ENCODE measurements at places on chromosomes 5 and 9. TPM values are rescaled to one million over a fixed set of nuclear protein-coding genes. Genes with fewer than 3 reads are reported as not detected.

GRCh38 chr5:100647461-100648230 lies 112.5 kb downstream of the FAM174A start:
- DNase-seq, result peak; percentile 77

DNA sequence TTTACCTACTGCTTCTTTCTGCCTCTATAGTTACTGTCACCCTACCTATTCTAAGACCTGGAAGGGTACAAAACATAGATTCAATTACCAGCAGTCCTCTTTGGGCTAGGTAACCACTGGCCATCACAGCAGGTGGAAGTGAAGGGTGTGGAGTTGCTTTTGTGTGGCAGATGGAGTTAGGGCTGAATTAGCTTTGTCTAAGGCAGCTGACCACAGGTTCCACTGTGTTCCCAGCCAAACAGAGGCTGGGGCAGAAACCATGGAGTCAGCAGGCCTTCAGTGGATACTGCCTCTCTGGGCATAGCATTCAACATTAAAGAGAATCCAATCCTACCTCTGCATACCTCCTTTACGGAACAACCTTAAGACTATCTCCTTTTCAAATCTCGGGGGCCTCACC lies 254.2 kb downstream of the RFX3 start:
- DNase-seq, result no peak

DNA sequence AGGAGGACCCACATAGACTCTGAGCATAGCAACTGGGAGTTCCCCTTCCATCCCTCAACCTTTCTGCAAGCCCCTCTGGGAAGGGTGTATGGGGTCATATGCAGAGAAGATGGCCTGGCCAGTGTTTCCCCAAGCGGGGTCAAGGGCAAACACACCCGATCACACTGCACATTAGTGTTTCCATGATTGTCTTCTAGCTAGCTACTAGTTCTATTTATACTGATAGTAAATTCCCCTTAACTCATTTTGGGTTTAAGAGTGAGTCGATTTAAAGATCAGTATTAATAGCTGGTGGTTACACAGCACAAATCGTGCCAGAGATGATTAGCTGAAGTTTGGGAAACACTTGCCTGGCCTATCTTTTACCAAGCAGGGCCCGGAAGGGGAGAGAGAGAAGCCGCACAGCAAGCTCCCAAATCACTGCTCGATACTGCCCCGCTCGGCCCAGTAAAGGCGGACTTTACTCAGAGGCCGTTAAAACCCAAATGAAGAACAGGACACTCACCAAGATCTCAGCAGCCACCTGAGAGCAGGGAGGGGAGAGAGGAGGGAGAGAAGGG lies 29.4 kb upstream of the TNIP1 start:
- DNase-seq, result no peak

The PPP1R2B gene
- total RNA-seq, result not detected

- no peak for DNase-seq
Measured at GRCh38 chr5:124370601-124371000, 375.8 kb downstream of the ZNF608 start.

All from Right ventricle myocardium superior (tissue), 1 donor.